ENCODE measurements at places on chromosomes 6 and 20.

- no peak for DNase-seq
Measured at GRCh38 chr6:135301304-135301703, 120.2 kb downstream of the MYB start.

DNA sequence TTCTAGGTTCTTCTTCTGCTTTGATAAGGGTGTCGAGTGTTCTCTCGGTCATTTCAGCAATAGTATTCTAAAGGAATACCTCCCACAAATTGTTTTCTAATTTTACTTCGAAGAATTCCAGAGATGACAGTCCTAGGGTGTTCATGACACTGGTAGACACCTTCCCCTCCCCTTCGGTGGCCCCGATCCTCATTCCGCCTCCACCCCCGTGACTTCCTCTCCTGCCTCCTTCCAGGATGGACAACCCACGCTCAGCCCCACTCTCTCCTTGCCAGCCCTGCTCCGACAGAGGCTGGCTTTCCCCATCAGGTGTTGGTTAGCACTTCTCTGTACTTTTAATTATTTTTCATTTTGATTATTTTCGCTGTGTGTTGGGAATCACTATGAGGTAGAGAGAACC is 254.8 kb upstream of the QKI start:
- DNase-seq = no peak

DNA sequence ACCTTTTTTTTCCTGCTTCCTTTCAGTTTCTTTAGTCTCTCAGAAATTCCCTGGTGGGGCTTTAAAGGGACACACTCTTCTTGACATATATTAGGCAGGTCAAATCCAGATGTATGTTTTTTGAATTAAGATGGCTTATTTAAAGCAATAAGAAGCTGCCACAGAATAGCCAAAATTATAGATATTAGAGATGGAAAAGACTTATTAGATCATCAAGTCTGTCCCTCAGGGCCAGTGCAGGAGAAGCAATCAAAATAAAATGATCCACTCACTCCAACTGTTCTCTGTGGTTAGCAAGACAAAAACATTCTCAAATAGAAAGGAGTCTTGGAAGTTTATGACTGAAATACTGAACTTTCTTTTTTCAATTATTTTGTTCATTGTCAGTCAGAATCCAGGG is 462.8 kb downstream of the CDC5L start:
- no peak for DNase-seq

GRCh38 chr6:101668496-101669030 is 275.1 kb downstream of the GRIK2 start:
- peak; percentile 98 for DNase-seq

- DNase-seq = no peak
Measured at GRCh38 chr6:1705630-1706029, 95.9 kb downstream of the FOXC1 start.

GRCh38 chr6:170504479-170504878 is 48.6 kb downstream of the PSMB1 start:
- DNase-seq = no peak

GRCh38 chr20:46074006-46074405 is 15.8 kb downstream of the NCOA5 start:
- DNase-seq = no peak

GRCh38 chr6:128241216-128241615 is 279.2 kb downstream of the PTPRK start:
- peak; percentile 83 for DNase-seq

- DNase-seq = no peak
Measured at GRCh38 chr6:132888701-132889100, 74.3 kb downstream of the RPS12 start.

DNA sequence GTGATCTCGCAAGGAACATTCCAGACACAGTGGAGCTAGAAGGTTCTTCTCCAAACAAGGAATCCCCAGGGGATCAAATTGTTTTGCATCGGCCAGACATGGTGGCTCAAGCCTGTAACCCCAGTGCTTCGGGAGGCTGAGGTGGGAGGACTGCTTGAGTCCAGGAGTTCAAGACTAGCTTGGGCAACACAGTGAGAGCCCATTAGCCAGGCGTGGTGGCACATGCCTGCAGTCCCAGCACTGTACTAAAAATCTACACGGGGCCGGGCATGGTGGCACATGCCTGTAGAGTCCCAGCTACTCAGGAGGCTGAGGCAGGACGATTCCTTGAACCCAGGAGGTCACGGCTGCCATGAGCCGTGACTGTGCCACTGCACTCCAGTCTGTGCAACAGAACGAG is 15.3 kb downstream of the GMEB2 start:
- DNase-seq = no peak

DNA sequence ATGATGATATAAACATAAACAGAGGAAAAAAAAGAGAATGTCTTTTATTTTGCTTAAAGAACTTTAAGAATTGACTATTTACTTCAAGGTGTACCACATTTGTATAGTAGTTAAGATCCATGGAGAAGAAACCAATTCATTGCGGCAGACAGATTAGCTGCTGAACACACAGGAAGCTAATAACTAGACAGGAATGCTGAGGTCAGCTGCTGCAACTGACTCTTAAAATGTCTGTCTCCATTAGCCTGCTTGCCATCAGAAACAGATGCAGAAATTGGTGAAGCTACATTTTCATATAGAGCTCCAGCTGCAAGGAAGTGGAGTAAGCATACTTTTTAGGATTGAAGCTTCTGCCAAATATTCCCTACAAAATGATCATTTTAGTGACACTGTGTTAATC is 939.5 kb downstream of the EPHA7 start:
- DNase-seq = peak; percentile 72

DNA sequence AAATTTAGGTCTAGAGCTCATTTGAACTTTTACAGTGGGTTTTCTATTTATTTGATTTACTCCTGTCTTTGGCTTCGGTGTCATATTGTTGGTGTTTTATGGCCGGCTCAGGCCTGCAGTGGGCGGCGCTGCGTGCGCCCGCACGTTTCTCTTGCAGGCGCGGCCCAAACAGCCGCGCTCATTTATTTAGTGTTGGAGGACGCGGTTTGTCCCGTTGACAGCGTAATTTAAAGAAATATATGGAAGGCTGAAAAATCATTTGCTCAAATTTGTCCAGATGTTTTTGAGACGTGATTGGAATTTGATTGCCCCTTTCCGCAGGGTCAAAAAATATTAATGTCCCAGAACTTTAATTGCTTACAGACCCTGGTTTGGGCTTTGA is 22.1 kb downstream of the TFAP2B start:
- no peak for DNase-seq
